Heart left ventricle (tissue), 16 donors: ENCODE measurements at places on chromosomes 11 and 22. TPM values are rescaled to one million over a fixed set of nuclear protein-coding genes. Genes with fewer than 3 reads are reported as not detected.
A peak's percentile ranks its signal among the peaks of the same experiment; 100 is the strongest.

DNA sequence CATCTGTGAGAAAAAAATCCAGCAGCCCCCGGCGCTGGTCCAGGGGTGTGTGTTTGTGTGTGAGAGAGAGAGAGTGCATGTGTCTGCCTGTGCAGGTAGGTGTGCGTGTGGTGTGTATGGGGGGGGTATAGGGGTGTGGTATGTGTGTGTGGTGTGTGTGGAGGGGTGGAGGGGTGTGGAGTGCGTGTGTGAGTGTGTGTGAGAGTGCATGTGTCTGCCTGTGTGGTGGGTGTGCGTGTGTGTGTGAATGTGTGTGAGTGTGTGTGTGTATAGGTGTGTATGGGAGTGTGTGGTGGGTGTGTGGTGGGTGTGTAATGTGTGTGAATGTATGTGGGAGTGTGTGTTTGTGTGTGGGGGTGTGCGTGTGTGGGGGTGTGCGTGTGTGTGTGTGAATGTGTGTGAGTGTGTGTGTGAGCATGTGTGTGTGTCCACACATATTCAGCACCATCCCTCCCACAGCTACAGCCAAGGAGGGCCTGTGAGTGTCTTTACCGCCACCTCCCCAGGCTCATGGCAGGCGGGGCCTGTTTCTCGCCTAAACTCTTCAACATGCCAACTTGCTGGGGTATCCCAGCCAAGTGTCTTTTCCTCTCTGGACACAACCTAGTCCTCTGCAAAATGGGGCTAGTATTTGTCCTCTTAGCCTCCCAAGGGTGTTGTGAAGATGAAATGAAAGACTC, 11.9 kb downstream of the LMO1 start:
- no peak for DNase-seq

DNA sequence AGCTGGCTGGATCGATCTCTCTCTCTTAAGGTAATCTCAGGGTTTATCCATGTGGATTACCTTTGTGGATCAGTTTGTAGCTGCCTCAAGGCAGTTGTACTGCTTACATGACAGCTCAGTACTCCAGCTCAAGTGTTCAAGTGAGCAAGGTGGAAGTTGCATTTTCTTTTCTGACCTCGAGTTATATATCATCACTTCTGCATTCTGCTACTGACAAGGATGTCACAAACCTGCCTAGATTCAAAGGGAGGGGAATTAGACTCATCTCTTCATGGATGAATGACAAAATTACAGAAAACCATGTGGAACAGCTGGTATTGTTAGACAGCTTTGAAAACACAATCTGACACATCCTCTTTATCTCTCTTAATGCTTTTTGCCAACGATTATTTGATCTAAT, 6.1 kb upstream of the TCN2 start:
- DNase-seq, result no peak

CARD16 gene
- polyA plus RNA-seq, result 19.4 TPM

CSKMT gene
- 4.4 TPM for polyA plus RNA-seq

DNA sequence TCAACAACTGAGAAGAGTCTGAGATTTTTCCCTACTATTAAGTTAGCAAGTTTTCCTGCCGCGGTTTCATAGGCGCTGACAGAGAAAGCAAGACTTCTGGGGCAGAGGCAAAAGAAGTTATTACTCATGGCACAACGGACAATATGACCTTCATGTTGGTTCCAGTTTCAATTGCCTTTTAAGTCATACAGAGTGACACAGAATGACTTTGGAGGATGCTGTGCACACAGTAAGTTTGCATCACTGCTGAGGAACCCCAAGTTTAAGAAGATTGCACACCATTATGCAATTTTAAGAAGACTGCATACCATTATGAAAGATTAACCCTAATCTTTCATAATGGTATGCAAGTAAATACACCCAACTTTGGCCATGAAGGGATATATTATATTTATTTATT, 626.5 kb upstream of the CHORDC1 start:
- no peak for DNase-seq

OR51I1 gene
- not detected for polyA plus RNA-seq

- DNase-seq, result no peak
These were observed 16.4 kb downstream of the LMO1 start for GRCh38 chr11:8247312-8247711.

GRCh38 chr11:71247551-71248250, 4.7 kb downstream of the SHANK2 start:
- DNase-seq, result no peak

GRCh38 chr11:116355104-116355503, 417.7 kb downstream of the BUD13 start:
- DNase-seq, result no peak

- no peak for DNase-seq
These were observed 21.4 kb upstream of the STK33 start for GRCh38 chr11:8615291-8616032.

FDXACB1 gene
- polyA plus RNA-seq, result 1.1 TPM

DNA sequence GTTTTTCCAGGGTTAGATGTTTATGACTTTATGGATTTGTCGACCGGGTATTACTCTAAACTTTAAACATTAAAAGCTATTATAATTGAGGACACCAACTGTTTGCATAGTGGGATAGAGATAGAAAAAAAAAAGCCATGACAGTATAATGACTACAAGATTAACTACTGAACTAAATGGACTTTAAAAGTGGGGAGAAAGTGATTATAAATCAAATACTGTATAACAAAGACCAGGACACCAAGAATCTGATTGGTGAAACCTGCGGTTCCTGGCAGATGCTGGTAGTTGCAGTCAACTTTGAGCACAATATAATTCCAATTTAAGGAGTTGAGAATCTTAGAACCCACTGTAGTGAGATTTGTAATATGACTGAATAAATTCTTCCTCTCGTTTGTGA, 2.5 kb downstream of the CRKL start:
- DNase-seq, result no peak

- DNase-seq, result no peak
These were observed 108.7 kb upstream of the THY1 start for GRCh38 chr11:119531623-119532022.

CLDN5 gene
- polyA plus RNA-seq, result 77.7 TPM

DNA sequence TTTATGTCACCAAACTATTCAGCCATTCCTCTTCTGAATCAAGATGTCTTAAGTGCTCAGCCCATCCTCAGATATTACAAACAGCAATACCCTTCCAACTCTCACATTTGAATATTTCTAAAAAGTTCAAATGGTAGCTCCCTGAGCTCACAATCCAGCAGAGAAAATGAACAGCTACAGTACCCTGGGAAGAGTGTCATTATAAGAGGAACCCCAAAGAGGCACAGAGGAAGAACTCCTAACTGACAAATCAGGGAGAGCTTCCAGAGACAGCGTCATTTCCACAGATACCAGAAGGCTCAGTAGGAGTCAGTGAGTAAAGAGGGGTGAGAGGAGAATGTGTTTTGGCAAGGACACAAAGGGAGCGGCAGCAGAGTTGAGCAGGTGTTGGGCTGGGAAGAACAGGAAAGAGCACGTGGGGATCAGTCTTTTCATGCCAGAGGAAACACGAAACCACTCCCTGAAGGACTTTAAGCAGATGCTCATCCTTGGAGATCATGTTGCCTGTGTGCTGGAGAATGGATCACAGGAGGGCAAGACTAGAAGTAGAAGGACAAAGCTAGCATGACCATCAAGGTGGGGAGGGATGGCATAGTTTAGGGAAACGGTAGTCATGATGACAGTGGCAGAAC, 4.3 kb downstream of the CLTCL1 start:
- no peak for DNase-seq

GLYATL1 gene
- polyA plus RNA-seq, result not detected

ESAM gene
- polyA plus RNA-seq, result 81.2 TPM

DNA sequence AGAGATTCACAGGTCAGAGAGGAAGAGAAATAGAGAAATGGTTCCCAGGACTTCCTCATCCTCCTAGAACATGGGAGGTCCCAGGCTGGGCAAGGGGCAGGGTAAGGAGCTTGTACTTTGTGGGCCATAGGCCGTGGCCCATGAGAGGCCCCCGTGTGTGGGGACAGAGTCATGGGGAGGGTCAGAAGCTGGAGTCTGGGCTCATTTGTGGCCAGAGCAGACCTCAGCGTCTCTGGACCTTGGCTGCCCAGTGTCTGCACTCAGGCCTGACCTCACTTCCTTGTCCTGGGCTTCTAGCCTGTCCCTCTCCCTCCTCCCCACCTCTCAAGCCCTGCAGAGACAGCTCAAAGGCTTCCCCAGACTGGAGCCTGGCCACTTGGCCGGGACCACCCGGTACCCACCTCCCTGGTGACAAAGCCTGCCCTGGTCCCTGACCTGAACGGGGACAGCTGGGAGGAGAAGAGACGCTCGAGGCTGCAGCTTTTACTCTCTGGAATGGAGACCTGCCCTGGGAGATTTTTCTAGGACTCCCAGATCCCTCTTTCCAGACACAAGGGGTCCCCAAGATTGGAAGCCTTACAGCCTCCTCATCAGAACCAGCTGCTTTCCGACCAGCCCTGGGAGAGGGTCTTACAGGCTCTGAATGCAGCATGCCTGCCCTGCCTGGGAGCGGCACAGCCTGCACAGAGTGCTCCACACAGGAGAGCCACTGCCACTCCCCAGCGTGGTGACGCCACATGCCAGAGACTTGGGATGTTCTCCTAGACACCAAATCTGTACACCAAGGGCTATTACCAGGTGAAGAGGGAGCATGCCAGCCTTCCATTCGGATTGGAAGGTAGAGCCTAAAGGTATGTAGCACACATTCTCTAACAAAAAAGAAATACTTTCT, 569.0 kb upstream of the B3GAT1 start:
- DNase-seq, result no peak

- no peak for DNase-seq
These were observed 43.3 kb upstream of the MMP7 start for GRCh38 chr11:102573851-102574250.

GRCh38 chr11:1371026-1371325, 18.8 kb upstream of the BRSK2 start:
- DNase-seq, result no peak

- no peak for DNase-seq
These were observed 154.7 kb upstream of the GUCY1A2 start for GRCh38 chr11:107172996-107173395.

- DNase-seq, result peak; percentile 62
These were observed 14.9 kb downstream of the DCPS start for GRCh38 chr11:126318574-126319373.

GRCh38 chr22:19749876-19750275, 10.7 kb upstream of the TBX1 start:
- DNase-seq, result no peak

ZNF280B gene
- polyA plus RNA-seq, result 0.19 TPM

FOLR2 gene
- polyA plus RNA-seq, result 6.5 TPM

TRPT1 gene
- polyA plus RNA-seq, result 123 TPM

DNA sequence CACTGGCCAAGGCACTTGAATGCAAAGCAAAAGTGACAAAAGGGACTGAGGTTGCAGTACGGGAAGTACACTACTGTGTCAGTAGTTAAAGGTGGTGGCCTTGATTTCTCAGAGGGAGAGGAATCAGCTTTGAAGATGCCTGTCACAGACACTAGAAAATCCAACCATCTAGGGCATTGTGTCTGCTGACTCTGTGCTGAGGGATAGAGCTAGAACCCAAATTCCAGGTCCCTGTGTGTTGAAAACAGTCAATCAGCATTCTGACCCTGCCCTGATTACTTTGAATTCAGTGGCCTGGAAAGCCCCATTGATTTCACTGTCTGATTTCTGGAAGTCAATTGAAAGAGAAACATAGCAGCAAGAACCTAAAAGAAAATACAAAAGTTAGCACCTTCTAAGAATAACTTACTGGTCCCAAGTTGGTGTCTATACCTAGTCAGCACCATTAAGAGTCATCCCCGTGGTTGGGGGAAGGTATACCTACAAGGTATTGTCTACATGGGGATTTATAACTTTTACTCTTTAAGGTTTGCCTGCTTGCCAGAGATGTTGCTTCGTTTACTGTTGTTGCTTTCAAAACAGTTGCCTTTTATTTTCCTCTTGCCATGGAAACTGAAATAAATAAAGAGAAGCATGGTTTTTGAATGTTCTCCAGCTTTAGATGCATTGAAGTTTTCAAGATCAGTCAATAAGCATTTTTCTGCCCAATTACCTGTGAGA, 97.3 kb downstream of the PDHX start:
- DNase-seq, result no peak

- no peak for DNase-seq
These were observed 6.8 kb upstream of the IL17REL start for GRCh38 chr22:50019316-50019715.

TSSC4 gene
- polyA plus RNA-seq, result 75.9 TPM

DNA sequence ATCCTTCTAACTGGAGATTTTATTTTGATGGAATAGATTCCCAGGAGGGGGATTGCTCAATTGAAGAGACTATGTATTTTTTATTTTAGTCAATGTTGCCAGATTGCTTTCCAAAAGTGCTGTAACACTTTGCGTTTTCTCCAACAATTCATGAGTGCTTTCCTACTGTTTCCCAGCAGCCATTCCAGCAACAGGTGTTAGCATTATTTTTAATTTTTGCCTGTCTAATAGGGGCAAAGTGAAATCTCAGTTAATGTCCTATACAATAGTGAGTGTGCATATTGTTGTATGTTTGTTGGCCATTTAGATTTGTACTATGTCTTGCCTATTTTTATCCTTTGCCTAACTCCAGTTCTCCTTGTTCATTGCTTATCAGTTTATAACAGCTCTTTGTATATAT, 12.1 kb upstream of the CACNG2 start:
- no peak for DNase-seq

DNA sequence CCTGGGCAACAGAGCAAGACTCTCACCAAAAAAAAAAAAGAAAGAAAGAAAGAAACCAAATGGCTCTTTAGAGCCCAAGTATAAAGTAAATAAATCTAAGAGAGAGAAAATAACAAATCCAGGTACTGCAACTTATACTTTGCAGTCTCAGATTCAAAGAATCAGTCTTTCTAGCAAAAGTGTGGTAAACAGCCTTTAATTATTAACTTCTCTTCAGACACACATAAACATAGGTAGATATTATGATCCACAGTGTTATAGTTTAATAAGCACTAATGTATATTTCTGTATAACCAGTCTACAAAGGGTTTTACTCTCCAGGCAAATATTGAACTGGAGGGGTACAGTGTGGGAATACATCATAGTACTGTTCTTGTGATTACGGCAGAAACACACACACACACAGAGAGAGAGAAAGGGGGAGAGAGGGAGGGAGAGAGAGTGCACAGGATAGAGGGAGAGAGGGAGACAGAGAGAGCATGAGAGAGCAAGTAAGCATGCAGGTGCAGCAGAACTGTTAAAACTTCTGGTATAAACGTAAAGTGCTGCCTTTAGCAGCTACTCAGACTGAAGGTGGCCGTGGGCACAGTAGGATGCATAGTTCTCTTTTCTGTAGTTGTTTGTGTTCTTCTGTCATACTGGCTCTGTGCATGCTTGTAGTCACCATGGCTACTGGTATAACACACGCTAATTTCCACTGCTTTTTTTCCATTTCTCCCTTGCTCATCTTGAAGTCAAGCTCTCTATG, 32.3 kb downstream of the MTMR2 start:
- DNase-seq, result no peak

SEPTIN3 gene
- polyA plus RNA-seq, result 0.08 TPM

ABCG4 gene
- 1.1 TPM for polyA plus RNA-seq

DNA sequence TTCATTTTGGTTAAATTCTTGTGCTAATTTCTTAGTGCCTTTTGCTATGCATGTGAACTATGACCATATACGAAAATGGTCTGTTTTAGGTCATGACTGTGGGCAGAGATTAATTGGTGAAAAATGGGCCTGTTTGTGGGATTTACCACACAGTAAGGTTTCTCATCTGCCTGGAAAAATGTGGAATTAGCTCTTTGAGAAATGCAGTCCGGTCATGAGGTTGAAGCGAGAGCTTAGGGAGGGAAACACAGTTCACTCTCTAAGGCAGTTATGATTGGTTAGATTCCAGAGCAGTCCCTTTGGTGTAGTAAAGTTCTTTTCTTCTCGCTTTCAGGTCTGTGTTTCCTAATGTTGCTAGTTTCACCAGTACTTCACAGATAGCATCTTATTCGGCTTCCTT, 1.2 kb upstream of the PDE3B start:
- no peak for DNase-seq

CARS1 gene
- 9.3 TPM for polyA plus RNA-seq
